ENCODE measurements at places on chromosomes 13 and 19. TPM values are rescaled to one million over a fixed set of nuclear protein-coding genes. Genes with fewer than 3 reads are reported as not detected.

CYP4F8 gene
- not detected for polyA plus RNA-seq

PCDH17 gene
- 2.4 TPM for polyA plus RNA-seq

NTN5 gene
- polyA plus RNA-seq: 1.4 TPM

FAM32A gene
- polyA plus RNA-seq: 62.7 TPM

CEACAM4 gene
- polyA plus RNA-seq: 0.32 TPM

All from ovary (tissue), 10 donors.